ENCODE measurements at places on chromosomes 3 and 15.
A peak's percentile ranks its signal among the peaks of the same experiment; 100 is the strongest.

- DNase-seq, result no peak
Measured at GRCh38 chr3:177772908-177773557, 575.8 kb upstream of the TBL1XR1 start.

- DNase-seq, result no peak
Measured at GRCh38 chr15:90581771-90582352, 52.1 kb downstream of the CRTC3 start.

DNA sequence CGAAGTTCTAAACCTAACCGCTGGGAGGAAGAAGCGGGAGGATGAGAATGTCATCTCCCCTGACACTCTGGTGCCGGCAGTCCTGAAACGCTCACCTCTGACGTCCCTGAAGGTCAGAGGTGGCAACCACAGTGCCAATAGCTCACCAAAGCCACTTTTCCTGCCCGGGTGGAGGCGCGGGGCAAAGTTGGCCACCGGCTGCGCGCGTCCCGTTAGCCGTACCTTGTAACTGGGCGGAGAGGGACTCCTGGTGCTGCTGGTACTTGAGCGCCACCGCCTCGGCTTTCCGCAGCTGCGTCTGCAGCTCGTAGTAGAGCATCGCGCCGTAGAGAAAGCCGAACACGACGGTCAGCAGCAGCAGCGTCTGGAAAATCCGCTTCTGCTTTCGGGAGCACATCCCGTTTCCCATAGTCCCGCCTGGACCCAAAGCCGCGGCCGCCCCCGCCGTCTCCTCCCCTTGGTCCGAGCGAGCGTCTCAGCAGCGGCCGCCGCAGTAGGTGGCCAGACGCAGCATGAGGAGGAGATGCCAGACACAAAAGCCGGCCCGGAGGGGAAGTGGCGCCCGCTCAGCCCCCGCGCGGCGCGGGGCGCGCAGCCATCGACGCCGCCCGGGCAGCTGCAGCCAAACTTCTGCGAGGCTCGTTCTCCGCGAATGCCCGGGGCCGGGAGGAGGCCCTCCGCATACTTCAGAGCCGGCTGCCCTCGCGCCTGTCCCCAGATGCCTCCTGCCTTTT, 680 bp downstream of the GOLIM4 start:
- DNase-seq, result peak; percentile 55

DNA sequence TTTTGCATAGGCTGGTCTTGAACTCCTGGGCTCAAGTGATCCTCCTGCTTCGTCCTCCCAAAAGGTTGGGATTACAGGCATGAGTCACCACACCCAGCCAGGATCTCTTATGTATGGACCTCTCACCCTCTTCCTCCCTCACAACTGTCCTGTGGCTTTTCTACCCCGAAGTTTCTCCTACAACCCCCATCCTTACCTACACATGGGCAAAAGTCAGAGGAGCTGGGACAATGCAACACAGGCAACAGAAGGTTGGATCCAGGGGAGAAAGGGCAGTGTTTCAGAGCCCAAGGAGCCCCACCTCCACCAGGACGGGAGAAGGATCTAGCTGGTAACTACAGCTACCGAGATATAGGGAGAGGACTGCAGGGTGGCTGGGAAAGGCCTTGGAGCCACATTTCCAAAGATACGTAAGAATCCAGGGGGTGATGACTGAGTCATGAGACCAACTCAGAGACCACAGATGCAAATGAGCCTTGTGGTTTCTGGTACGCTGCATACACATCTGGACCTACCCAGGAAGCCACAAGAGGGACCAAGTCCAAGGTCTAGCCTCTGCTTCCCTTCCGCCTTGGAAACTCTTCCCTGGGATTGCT, 13.6 kb downstream of the IGDCC4 start:
- peak; percentile 98 for DNase-seq

- DNase-seq, result peak; percentile 6
Measured at GRCh38 chr3:13621381-13622221, 72.7 kb downstream of the FBLN2 start.

GRCh38 chr3:169746924-169747323, 17.9 kb downstream of the TERC start:
- DNase-seq, result no peak

- peak; percentile 60 for DNase-seq
Measured at GRCh38 chr15:57216288-57216687, 160.0 kb upstream of the CGNL1 start.

DNA sequence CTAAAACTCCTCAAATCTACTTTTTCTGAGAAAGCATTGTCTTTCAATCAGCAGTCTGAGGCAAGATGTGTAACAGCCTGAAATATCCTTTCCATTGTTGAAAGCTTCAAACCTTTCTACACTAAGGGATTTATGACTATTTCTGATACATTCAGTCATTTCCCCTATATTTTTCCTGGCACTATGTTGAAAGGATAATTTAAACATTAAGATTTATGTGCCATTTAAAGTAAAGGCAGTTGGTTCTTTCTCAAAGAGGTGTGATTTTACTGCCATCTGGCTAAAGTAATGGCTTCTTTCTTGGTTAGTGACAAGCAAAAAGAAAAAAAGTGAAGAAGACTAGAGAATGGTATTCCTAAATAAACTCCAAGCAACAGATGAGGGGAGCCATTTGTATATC, 249.6 kb upstream of the COL8A1 start:
- DNase-seq, result peak; percentile 43

- DNase-seq, result peak; percentile 8
Measured at GRCh38 chr3:171465763-171466162, 5.6 kb upstream of the TNIK start.

- DNase-seq, result no peak
Measured at GRCh38 chr3:185382154-185382553, 19.2 kb downstream of the MAP3K13 start.

GRCh38 chr15:94322141-94322540, 90.8 kb downstream of the MCTP2 start:
- peak; percentile 68 for DNase-seq

DNA sequence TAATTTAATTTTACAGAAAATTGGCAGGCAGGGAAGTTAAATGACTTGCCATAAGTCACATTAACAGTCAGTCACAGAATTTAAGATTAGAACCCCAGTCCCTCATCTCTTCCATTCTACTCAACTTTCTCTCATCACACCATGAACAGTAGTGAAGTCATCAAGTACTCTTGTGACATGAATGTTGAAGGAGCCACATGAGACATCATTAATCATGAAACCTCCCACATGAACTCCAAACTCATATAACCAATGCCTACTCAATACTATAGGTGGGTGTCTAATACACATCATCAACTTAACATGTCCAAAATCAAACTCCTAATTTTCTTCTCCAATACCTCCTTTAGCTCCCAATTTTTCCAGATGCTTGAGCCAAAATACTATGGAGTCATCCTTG, 19.5 kb downstream of the PHC3 start:
- DNase-seq, result no peak

DNA sequence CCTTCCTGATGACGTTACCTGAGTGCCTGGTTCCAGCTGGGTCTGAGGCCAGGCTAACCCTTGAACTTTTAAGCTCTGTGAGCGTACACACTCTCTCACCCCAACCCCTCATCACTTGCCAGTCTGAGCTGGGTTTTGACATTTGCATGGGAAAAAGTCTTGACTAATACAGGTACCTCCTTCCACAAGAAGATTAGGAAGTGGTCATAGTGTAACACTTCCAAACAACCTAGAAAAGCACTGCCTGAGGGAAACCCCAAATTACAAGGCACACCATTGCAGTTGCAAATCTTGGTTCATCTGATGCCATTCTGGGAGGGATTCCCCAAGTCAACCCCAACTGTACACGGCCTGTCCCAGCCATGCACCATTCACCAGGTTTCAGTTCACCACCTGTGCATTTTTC, 499.8 kb downstream of the FOXP1 start:
- DNase-seq, result no peak

GRCh38 chr3:66498687-66499621, 1.9 kb downstream of the LRIG1 start:
- DNase-seq, result no peak

GRCh38 chr3:30282154-30282696, 324.2 kb upstream of the TGFBR2 start:
- peak; percentile 94 for DNase-seq

DNA sequence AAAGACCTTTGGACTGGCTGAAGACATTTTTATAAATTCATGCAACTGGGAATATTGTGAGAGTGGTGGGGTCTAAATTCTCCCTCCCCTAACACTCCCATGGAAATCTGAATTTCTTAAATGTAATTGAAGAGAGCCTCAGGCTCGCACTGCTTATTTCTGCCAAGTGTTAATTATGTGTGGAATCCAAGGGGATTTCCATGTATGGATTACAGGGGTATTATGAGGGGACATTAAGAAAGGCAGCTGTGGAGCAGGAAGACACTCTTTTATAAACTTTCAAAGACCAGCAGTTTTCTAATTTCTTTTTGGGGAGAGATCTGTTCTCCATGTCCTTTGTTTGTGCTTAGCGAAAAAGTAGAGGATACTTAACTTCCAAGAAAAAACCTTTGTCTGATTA, 152.1 kb upstream of the TBL1XR1 start:
- no peak for DNase-seq

DNA sequence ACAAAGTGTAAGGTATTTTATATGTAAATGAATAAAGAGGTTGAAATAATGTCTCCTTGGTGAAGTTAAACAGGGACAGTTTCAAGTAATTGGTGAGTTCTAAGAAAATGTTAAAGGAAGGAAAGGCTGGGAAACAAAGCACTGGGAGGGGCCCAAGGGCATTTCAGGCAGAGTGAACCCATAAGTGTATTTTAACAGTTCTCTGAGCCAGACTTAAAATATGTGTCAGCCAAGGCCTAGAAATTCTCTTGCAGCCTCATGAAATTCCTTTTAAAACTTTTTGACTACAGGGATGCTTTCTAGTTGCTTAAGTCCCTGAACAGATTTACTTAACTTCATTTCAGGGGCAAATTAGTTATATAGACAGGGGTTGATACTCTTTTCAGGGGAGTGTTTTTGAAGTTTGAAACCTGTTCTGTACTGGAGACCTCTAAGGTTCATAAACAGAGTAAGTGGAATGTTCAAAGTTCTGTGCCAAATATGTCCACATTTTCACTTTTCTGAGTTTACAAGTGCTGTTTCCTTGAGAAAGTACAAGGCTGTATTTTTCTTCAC, 77.6 kb downstream of the GALK2 start:
- DNase-seq, result peak; percentile 79

DNA sequence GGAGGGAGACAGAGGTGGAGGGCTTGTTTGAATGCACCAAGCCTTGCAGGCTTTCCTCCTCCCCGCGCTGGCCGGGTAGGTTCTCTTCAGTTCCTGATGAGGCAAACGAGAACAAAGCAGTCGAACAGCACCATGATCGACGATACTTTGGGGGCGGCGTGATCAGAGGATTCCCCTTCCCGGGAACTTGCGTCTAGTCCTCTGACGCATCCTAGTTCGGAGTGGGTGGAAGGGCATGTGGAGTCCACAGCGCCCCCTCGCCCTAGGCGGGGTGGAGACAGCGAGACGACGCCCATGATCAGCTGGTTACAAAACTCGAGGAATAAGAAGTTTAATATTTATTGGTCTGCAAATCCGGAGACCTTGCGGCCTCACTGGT, 452 bp upstream of the SV2B start:
- peak; percentile 7 for DNase-seq

- peak; percentile 44 for DNase-seq
Measured at GRCh38 chr3:134457376-134458074, 28.3 kb downstream of the ANAPC13 start.

DNA sequence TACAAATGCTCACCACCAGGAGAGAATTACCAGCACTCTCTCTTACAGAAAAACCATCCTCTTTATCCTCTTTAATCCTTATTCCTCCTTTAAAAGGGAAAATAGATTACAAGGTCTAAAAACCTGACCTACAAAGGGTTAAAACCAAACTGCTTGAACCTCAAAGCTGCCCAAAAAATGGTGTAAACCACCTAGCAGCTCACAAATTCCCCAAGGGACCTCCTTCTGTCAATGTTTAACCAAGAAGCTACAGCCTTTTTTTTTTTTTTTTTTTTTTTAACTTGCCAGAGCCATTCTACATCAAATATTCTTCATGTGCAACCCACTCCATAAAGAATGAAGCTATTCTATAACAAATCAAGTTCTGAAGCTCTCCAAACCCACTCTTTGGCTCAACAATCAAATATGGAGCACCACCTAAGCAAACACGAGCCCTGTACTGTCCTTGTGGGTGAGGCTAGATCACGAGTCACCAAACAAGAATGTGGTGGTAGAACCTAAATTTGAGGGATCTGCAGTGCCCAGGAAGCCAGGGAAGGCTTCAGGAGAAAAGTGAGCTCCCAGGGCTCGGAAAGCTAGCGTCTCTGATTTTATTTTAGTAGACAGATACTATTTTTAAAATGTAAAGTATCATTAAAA, 20.1 kb downstream of the OSBPL10 start:
- peak; percentile 45 for DNase-seq

DNA sequence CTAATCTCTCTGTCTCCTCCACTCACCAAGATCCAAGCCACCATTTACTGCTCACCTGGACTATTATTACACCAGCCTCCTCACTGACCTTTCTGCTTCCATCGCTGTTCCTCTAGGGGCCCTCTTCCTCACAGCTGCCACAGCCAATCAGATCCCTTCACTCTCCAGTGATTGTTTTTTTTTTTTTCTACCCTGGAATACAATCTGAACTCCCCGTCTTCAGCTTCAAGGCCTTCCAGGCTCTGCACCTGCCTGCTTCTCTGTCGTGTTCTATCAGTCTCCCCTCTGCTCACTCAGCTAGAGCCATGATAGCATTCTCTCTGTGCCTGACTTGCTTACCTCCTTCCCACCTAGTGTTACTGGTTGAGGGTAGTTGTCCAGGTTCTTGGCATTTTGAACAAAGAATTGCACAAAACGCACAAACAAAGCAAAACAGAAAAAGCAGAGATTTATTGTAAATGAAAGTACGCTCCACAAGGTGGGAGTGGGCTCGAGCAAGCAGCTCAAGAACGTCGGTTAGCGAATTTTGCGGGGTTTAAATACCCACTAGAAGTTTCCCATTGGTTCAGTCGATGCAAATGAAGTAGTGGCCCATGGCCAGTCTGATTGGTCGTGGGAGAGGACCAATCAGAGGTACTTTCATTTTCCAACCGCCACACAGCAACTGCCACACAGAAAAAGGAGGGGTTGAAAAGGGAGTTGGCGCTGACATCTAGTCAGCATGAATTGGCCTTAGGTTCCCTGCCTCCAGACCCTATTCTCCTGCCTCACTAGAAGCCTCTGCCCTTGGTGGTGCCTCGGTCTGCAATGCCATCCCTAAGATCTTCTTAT, 188.9 kb downstream of the TLE3 start:
- DNase-seq, result no peak

DNA sequence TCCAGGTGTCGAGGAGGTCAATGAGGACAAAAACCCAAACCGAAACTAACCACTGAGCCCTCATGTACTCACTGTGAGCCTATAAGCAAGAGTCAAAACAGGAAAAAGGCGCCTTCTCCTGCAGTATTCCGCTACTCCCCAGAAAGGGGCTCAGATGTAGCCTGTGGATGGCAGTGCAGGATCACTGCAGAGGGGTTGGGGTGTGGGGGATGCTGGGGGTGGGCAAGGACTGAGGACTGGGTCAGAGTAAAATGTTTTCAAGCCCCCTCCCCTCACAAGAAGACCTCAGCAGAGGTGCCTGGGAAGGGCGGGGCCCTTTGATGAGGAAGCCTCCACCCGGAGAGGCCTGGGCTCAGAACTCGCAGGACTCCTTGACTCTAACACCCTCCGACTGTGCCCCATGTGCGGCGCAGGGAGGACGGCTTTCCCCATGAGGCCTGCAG, 170.1 kb downstream of the OSBPL10 start:
- no peak for DNase-seq

- DNase-seq, result peak; percentile 64
Measured at GRCh38 chr3:133570937-133571320, 2.6 kb upstream of the CDV3 start.
